ENCODE measurements at places on chromosomes 7 and 10.

GRCh38 chr7:3461923-3462322, 160.9 kb downstream of the SDK1 start:
- DNase-seq: no peak

DNA sequence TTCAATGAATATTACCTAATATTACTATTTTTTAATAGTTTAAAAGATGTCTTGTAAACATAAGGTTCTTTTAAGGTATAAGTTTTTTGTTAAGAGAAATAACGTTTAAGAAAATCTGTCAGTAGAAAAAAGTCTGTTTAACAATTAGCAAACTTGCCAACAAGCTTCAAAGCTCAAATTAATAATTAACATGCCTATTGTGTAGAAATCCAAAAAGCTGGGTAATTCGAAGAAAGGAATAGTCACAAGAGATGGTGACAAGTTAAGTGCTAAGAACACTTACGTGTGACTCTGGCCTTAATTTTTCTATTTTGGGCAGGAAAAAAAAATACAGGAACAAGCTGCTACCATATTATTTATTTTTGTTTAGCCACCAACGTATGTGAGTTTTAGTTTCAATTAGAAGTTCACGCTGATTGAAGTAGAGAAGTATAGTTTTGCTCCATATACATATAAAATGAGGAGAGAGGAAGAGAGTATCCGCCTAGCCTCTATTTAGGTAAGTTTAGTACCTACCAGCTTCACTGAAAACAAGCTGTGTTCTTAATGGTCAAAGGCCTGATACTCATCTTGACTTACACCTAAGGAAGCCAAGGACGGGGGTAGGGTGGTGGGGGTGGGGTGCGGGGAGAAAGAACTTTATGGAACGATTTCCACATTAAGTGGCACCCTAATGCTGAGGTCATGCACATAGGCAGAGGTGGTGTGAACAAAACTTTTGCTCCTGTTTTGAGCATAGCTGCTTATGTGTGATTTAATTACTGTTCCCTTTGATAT, 43.4 kb upstream of the AGBL3 start:
- no peak for DNase-seq

- no peak for DNase-seq
Measured at GRCh38 chr10:102741726-102742237, 2.0 kb upstream of the WBP1L start.

DNA sequence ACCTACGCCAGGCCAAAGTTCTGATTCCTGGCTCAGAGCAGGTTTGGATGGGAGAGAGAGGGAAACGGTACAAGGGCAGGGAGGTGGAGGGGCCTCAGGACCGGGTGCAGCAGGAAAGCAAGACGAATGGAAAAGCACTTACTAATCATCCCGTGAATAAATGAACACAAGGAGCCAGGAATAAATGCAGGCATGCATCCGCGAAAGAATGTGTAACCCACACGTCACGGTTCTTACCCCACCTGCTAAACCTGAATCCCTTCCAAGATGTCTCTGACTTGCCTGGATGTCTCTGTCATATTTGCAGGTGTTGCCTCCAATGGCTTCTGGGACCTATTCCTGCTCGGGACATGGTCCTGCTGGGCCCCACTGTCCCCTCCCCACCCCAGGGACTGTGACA, 335.2 kb upstream of the RNF32 start:
- no peak for DNase-seq

DNA sequence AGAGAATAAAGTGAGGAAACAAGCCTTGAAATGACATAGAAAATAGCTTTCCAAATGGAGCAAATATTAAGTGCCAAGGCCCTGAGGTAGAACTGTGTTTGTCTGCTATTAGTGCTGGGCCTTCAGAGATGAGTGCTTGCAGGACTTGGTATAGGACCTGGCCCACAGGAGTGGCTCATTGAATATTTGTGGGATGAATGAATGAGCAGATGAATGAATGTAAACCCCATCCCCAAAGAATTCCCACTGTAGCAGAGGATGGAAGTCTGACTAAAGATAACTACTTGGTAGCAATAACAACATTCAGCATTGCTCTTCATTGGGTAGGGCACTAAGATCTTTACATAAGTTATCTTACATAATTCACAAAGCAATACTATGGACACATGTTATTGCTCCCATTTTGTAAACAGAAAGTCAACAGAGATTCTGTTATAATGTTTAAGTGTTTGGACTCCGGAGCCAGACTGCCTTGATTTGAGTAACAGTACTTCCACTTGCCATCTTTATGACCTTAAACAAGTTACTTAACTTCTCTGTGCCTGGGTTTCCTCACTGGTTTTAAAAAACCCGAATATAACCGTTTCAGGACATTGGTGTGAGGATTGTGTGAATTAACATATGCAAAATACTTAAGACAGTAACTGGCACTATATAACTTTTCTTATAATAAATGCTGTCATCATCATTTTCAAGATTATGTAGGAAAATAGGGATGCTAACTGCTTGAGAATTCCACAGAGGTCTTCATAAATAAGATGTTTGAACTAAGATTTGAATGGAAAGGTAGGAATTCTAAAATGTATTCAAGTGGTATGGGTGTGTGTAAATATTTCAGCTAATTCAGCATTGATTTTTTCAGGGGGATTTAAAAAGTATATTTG, 141.9 kb downstream of the PRKG1 start:
- peak; percentile 4 for DNase-seq
